ENCODE measurements at places on chromosomes 6 and 20.
A peak's percentile ranks its signal among the peaks of the same experiment; 100 is the strongest.

DNA sequence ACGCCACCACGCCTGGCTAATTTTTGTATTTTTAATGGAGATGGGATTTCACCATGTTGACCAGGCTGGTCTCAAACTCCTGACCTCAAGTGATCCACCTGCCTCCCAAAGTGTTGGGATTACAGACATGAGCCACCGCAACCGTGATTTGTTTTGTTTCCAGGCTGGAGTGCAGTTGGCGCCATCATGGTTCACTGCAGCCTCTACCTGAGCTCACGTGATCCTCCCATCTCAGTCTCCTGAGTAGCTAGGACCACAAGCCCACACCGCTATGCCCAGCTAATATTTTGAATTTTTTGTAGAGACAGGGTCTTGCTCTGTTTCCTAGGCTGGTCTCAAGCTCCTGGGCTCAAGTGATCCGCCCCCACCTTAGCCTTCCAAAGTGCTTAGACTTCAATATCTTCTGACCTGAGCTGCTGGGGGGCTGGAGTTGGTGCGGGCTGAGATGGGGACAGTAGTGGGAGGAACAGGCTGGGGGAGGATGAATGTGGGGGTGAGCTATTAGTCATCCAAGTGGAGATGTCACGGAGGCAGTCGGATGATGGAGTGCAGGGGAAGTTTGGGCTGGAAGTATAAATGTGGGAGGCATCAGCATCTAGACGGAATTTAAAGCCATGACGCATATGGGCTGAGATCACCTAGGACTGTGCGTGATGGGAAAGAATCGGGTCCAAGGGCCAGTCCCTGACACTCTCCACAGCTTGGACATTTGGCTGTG lies 23.1 kb upstream of the ZMYND8 start:
- no peak for DNase-seq

GRCh38 chr6:7731294-7731693 lies 5.4 kb downstream of the BMP6 start:
- DNase-seq = no peak

DNA sequence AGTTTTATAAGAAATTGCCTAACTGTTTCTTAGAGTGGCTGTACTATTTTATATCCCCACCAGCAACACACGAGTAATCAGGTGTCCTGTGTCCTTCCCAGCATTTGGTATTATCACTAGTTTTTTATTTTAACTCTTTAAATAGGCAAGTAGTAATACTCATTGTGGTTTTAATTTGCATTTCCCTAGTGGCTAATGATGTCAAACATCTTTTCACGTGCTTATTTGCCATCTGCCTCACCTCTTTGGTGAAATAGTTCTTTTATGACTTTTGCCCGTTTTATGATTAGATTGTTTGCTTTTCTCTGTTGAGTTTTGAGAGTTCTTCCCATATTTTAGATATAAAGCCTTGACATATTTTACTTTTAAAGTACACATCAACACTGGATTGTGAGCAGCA lies 57.8 kb downstream of the GCLC start:
- DNase-seq = peak; percentile 41

- DNase-seq = no peak
Observed at GRCh38 chr6:170287371-170287876, 3.5 kb downstream of the DLL1 start.

- DNase-seq = no peak
Observed at GRCh38 chr6:89582669-89583325, 55.8 kb downstream of the LYRM2 start.

GRCh38 chr20:481167-481566 lies 18.8 kb upstream of the TBC1D20 start:
- DNase-seq = no peak

DNA sequence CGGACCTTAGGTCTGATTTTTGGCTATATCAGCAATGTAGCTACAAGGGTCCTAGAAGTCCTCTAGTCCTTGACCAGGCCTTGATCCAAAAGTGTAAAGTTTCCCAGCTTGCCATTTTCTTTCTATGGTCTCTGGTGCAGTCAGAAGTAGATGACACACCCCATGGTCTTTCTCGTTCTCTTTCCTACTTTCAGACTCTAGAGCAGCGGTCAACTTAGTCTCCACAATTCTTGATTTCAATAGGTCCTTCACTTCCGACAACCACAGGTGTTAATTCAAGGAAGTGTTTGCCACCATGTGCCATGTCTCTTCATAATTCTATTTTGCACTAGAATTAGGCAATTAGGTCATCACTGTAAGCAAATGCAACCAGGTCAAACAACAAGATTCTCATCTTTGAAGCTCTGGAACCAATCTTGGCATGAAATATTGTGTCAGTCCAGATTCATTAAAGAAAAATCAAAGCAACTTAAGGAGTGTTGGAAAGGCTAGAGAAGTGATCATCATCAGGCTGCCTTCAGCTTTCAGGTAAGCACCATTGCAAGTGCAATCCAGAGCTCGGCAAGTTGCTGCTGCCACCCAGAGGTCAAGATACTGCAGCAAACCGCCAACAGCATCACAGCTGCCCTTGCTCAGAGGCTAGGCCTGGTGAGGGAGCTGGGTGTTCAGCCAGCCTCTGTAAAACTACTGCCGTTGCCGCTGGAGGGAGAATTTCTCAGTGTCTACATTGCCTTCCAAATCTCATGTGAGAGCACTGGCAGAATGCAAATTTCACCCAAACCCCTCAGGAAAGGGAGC lies 5.6 kb upstream of the SYNE1 start:
- no peak for DNase-seq

DNA sequence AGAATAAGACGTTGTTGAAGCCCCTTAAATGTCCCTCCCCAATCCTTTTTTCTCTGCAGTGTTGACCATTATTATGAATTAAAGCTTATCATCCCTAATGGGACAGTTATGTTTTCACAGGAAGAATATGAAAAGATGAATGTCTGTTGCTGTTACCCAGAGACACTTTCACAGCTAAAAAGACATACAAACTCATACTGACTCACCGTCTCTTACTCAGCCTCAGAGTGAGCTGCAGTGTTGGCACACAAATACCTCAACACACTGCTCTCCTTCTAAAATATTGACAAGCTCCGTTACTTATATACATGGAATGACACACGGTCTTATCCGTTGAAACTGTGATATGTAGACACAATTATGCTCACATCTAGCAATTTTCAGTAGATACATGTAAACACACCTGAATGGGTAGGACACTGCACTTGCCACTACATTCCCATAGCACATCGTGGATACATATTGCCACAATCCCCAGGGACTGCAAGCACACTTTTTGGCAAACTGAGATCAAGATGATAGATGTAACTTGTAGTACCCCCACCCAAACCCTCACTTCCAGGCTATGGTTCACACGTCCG lies 9.6 kb upstream of the SAPCD1 start:
- no peak for DNase-seq

DNA sequence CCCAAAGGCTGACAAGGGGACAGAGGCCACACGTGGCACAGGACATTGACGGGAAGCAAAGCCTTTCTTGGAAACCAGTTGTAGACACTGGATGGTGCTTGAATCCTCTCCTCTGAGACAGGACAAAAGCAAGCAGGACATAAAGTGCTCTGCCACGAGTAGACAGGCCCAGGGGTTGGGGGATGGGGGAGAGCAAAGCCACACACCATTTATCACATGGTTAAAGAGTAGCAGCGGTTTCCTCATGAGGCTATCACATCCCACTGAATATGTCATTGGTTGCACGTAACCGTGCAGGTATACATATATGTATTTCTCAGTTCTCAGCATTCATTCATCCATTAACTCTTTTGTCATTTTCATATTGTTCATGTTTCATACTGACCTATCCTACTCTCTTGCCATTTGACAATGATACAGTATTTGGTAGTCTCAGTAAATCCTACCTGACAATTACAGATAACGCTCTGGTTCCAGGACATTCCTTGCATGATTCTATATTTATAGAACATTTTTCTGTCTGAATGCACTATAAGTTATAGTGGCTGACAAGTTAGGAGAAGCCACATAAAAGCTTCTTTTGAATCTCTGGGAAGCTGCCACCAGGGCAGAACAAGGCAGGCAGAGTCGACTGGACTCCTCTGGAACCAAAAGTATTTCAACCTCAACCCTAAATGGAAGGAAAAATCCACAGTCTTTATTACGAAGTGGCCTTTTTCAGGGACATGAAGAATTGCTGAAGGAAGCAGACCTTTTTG lies 23.5 kb downstream of the METTL24 start:
- peak; percentile 22 for DNase-seq

DNA sequence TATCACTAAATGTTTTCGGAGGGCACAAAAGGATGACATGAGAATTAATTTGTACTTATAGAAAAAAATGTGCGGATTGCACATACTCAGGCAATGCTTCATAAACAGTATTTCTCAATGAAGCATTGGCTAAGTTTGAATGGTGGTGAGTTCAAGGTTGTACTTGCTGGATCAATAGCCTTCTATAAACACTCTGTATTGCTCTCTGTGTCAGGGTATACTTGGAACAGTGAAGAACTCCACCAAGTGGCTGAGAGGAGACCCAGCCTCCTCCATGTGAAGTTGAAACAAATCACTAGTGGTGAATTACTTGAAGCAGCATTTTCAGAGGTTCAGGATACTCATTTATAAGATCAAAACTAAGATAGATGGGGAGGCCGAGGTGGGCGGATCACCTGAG lies 360.6 kb downstream of the RIMS1 start:
- DNase-seq = no peak

DNA sequence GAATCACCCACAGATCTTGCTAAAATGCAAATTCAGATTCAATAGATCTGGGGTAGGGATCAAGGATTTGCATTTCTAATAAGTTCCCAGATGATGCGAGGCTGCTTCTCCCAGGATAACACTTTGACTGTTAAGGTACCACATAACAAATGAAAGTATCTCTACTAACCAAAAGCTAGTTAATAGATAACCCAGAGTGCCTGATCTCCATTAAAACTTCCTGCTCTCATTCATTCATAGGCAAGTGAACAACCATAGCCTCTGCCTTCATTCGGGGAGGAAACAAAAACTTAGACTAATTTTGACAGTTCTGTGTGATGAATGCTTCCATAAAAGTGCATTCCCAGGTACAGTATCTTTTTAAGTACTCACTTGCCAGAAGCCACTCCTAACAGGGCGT lies 265.6 kb upstream of the BTBD3 start:
- peak; percentile 89 for DNase-seq

GRCh38 chr6:163338671-163339405 lies 75.7 kb upstream of the QKI start:
- no peak for DNase-seq

GRCh38 chr6:104428184-104428583 lies 431.5 kb downstream of the HACE1 start:
- no peak for DNase-seq

DNA sequence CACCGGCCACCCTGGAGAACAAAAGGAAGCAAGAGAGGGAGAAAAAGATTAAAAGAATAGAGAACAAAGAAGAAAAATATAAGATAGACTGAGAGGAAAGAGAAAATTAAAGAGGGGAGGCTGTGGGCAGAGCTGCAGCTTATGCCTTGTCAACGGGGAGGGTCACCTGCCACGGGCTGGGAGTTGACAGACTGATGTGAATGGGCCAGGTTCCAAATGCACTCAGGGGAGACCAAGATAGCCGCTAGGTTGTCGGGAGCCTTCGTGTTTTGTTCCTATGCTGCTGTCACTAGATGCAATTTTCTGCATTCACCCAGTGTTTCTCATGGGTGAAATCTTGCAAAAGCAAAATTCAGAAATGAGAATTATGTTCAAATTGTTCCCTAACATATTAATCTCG lies 119.6 kb upstream of the MTHFD1L start:
- no peak for DNase-seq

DNA sequence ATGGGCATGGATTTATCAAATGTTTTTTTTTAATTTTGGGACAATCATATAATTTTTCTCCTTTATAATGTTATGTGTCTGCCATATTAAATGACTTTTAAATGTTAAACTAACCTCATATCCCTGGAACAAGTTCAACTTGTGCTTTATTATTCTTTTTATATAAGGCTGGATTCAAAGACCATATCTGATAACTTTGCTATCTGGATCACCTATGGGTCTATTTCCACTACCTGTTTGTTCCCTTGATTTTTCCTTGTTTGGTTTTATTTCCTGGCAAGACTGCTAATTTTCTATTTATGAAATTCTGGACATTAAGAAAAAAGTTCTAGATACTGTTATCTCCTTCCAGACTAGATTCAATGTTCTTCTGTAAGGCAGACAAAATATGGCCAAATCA lies 58.8 kb downstream of the TXNDC5 start:
- DNase-seq = no peak

All from NCI-H526 treated with DMSO at 0.1 percent for 48 hours (cell line).